ENCODE measurements at places on chromosomes 2 and 18. TPM values are rescaled to one million over a fixed set of nuclear protein-coding genes. Genes with fewer than 3 reads are reported as not detected.
A peak's percentile ranks its signal among the peaks of the same experiment; 100 is the strongest.

DNA sequence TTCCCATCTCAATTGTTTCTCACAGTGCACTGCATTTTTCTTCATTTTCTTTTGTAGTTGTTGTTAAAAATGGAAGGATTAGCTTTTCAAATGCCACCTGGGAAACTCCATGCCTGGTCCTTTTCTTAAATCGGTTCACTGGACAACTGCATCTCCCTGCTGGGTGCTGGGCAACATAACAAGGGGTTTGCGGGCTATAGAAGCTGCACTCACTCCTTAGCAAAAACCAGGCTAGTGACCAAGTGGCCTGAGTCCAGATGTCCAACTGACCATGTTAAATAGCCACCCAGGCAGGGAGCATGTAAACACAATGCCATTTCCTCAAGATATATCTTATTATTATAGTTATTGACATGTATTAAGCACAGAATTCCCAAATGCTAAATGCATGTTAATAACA is 264.9 kb downstream of the ICOS start:
- no peaks in the 10 kb centered on the region for H3K36me3 ChIP-seq
- DNase-seq: no peak
- no peaks in the 10 kb centered on the region for H3K27me3 ChIP-seq
- no peaks in the 10 kb centered on the region for H3K4me1 ChIP-seq
- no peak overlapping the region for H3K4me3 ChIP-seq

- H3K36me3 ChIP-seq: no peaks in the 10 kb centered on the region
- no peaks in the 10 kb centered on the region for H3K4me1 ChIP-seq
- H3K27ac ChIP-seq: no peak overlapping the region
- H3K4me3 ChIP-seq: no peak overlapping the region
- H3K27me3 ChIP-seq: no peaks in the 10 kb centered on the region
- DNase-seq: no peak
Measured at GRCh38 chr18:2406544-2406943, 164.8 kb downstream of the METTL4 start.

GRCh38 chr2:118613737-118614136 is 233.7 kb downstream of the EN1 start:
- H3K4me1 ChIP-seq: no peaks in the 10 kb centered on the region
- no peaks in the 10 kb centered on the region for H3K27me3 ChIP-seq
- no peak overlapping the region for H3K4me3 ChIP-seq
- DNase-seq: no peak

GRCh38 chr18:36595046-36595817 is 233.6 kb downstream of the TPGS2 start:
- no peak overlapping the region for H3K27ac ChIP-seq
- DNase-seq: no peak
- H3K27me3 ChIP-seq: no peaks in the 10 kb centered on the region
- H3K36me3 ChIP-seq: no peaks in the 10 kb centered on the region

DNA sequence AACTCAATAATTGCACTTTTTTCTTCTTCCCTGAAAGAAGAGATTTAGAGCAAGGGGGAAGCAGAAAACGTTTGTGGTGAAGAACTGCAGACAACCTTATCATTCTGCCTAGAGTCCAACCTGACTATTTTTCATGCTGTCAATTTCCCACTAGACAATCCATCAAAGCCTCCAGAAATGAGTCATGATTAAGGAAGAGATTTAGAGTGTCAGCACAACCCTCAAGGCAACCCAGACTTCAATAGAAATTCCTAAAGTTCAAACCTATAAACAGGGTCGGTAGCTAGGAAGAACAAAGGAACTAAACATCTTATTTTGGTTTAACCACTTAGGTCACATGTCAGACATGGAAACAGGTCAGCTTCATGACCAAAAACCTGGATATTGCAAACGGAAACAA is 86.9 kb downstream of the SLC25A12 start:
- no peak overlapping the region for H3K4me3 ChIP-seq
- no peak overlapping the region for H3K27ac ChIP-seq
- H3K27me3 ChIP-seq: no peaks in the 10 kb centered on the region
- H3K4me1 ChIP-seq: peaks cover 4% of the 10 kb centered on the region
- H3K36me3 ChIP-seq: no peaks in the 10 kb centered on the region

DNA sequence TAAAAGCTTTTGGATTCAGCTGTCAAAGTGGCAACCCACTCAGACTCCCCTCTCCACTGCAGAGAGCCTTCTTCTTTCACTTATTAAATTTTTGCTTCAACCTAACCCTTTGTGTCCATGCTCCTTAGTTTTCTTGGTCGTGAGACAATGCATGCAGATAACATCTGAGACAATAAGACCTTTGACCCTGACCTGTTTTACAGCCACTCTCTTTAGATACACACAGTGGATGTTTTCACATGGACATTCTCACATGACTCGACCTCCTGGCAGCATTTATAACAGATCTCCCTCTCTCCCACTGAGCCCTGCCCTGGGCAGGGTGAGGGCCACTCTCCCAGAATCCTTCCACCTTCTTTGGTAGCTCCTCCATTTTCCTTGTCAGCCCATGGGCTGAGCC is 30.4 kb upstream of the IL36G start:
- no peak overlapping the region for H3K27ac ChIP-seq
- H3K36me3 ChIP-seq: no peaks in the 10 kb centered on the region
- no peak for DNase-seq
- no peaks in the 10 kb centered on the region for H3K4me1 ChIP-seq
- H3K27me3 ChIP-seq: no peaks in the 10 kb centered on the region

GRCh38 chr18:54004828-54005227 is 219.6 kb downstream of the MBD2 start:
- H3K4me1 ChIP-seq: no peaks in the 10 kb centered on the region
- H3K36me3 ChIP-seq: no peaks in the 10 kb centered on the region
- H3K27ac ChIP-seq: no peak overlapping the region

GRCh38 chr2:71941726-71942525 is 205.7 kb downstream of the CYP26B1 start:
- no peak overlapping the region for H3K27ac ChIP-seq
- H3K36me3 ChIP-seq: no peaks in the 10 kb centered on the region
- DNase-seq: peak; percentile 3
- H3K27me3 ChIP-seq: no peaks in the 10 kb centered on the region

DNA sequence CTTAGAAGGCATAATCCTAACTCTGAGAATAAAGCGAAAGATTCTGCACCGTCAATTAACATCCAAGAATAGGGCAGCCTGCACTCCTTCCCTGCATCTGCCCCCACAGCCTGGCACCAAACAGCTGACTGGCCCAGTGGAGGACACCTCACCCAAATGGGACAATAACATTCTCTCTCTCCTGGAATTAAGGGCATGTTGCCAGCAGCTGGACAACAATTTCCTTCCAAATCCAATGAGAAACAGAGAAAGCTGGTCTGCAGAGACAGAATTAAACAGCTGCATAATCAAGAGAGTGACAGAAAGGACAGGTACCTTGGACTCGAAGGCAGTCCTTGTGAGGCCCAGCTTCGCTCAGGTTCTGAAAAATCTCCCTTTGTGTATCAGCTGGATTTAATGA is 15.0 kb downstream of the COX7A2L start:
- H3K4me3 ChIP-seq: no peak overlapping the region
- H3K36me3 ChIP-seq: no peaks in the 10 kb centered on the region
- no peak for DNase-seq
- no peak overlapping the region for H3K27ac ChIP-seq

DNA sequence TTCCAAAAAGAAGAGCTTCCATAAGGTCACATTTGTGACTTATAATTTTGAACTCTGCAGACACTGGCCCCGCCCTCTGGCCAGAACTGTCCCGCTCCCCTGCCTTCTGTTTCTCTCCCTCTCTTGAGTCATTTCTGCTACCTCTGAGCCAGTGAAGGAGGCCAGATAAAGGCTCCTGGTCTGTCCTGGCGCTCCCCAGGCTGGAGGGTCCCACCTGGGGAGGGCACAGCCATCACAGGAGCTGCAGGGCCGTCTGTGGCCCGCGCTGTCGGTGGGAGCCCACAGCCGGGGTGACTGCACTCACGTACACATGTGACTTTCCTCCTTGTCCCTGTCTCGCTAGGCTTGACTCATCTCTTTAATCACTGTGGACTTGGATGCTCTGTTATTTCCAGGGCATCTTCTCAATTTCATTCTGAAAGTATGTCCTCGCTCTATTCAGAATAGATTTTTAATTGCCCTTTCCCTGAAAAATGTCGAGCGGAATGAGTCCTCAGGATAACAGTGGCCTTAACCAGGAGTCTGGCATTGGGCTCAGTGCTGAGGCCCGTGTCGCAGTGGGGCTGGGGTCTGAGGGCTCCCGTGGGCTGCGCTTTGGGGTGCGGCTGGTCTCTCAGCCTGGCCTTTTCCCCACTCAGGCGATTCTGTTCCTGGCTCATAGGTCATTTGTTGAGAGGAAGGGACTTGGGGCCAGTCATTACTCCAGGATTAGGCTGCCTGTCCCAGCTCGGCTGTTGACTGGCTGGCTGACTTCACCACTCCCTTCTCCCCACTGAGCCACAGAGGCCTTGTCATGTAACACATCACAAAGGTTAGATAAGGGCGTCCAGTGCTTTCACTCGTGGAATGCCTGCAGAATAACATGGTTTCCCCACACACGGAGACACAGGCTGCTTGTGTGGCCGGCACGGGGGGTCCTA is 34.5 kb downstream of the KLHL29 start:
- no peak overlapping the region for H3K27ac ChIP-seq
- H3K4me1 ChIP-seq: no peaks in the 10 kb centered on the region
- no peaks in the 10 kb centered on the region for H3K27me3 ChIP-seq
- DNase-seq: no peak

- H3K27ac ChIP-seq: peak within 1 kb of the TSS; percentile 94
- peak; percentile 94 for DNase-seq
- no peaks in the 10 kb centered on the region for H3K27me3 ChIP-seq
- peak within 1 kb of the TSS; percentile 89 for H3K4me3 ChIP-seq
- peaks cover 9% of the 10 kb centered on the region for H3K36me3 ChIP-seq
- no peaks in the 10 kb centered on the region for H3K4me1 ChIP-seq
Measured at GRCh38 chr2:219387306-219388120, at the start of gene DNPEP. TSS of gene DNPEP (minus strand) at chr2:219387912. CDS start at chr2:219387794, 118 bp downstream.

DNA sequence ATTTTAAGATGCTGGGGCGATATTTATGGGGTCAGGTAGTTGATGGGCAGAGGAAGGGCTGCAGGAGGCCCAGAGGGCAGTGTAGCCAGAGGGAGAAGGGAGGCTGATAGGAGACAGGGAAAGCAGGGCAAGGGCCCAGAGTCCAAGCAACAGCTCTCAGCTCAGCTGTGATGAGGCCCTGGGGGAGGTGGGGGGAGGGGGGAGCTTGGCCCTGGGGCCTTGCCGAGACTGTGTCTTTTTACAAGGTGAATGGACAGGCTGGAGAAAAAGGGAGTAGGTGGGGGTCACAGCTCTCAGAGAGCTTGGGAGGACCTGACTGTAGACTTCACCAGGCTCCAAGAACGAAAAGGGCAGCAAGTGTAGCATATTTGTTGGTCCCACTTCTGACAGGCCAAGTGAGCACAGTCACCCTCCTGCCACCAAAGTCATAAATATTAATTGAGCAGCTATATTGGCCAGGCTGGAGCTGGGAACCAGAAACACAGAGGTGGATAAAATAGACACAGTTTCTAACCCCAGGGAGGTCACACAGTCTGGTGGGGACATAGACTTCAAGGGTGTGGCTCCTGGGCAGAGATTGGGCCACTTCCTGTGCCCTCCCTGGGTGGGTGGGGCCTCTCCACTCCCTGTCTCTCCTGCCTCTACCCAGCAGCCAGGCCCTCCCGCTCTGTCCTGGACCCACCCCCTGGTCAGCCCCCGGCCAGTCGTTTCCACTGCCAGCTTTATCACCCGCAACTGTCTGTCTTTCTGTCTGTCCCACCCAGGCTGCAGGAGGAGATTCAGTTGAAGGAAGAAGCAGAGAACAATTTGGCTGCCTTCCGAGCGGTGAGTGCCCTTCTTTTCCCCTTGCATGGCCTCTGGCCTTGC is 1.4 kb downstream of the DES start:
- no peak for DNase-seq
- no peaks in the 10 kb centered on the region for H3K4me1 ChIP-seq
- H3K4me3 ChIP-seq: peak overlapping the region; percentile 21

GRCh38 chr18:5214583-5215351 is 17.7 kb upstream of the AKAIN1 start:
- H3K36me3 ChIP-seq: no peaks in the 10 kb centered on the region
- H3K4me1 ChIP-seq: no peaks in the 10 kb centered on the region
- DNase-seq: no peak
- H3K27me3 ChIP-seq: no peaks in the 10 kb centered on the region

GRCh38 chr18:27956001-27956640 is 220.8 kb downstream of the CDH2 start:
- H3K4me1 ChIP-seq: no peaks in the 10 kb centered on the region
- no peaks in the 10 kb centered on the region for H3K36me3 ChIP-seq
- H3K27ac ChIP-seq: no peak overlapping the region
- no peaks in the 10 kb centered on the region for H3K27me3 ChIP-seq
- DNase-seq: no peak
- H3K4me3 ChIP-seq: no peak overlapping the region

The MYL12A gene
- 267 TPM for total RNA-seq

The ADGRF3 gene
- total RNA-seq: 0.34 TPM

The PTPN4 gene
- 23.7 TPM for total RNA-seq

The BCL2 gene
- 38.4 TPM for total RNA-seq

The CDH2 gene
- 0.41 TPM for total RNA-seq

The ITGB6 gene
- 12.3 TPM for total RNA-seq

The NPAS2 gene
- total RNA-seq: 24.2 TPM
